Activated T-helper 1 cell treated with anti-CD3 and anti-CD28 coated beads, Interleukin-2, amount 50 U/mL, for 16 hours (primary cell): ENCODE measurements at places on chromosomes 5 and 9.

- no peak for DNase-seq
These were observed 15.0 kb upstream of the DAB2IP start for GRCh38 chr9:121636341-121636865.

DNA sequence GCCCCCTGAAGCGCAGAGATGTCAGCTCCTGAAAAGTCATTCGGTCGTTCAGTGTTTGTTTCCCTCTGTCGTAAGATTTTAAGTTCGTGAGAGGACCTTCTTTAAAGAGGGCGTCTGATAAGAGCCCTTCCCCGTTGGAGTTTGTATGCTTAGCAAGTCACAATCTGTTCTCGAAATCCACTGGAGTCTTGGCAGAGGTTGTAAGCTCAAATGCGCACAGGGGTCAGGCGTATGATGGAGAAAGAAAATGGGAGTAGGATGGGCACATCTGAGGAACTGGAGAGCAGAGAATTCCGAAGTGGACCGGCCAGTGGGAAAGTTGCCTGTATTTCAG lies 710 bp downstream of the HSD17B4 start:
- DNase-seq = no peak

- DNase-seq = no peak
These were observed 30.7 kb upstream of the GPR21 start for GRCh38 chr9:123002754-123003153.

GRCh38 chr5:1652873-1653697 lies 129.3 kb upstream of the LPCAT1 start:
- peak; percentile 3 for DNase-seq

- DNase-seq = peak; percentile 3
These were observed 103.4 kb downstream of the PHF2 start for GRCh38 chr9:93679536-93680442.

DNA sequence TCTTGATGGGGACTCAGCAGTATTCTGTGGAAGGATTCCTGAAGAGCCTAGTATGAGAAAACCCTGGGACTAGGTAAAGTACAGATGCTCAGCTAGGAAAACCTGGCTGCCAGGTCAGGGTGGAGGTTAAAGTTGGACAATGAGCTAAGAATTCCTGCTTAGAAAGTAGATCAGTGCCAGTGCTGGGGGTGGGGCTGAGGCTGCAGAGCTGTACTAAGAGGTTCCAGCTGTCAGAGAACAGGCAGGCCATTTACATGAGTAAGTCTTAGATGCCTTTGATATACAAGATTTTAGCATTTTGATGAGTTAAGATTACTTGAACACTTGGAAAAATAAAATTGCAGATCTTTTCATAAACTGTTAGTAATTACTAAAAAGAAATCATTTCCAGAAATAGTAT lies 332.3 kb upstream of the NUDT12 start:
- DNase-seq = no peak

DNA sequence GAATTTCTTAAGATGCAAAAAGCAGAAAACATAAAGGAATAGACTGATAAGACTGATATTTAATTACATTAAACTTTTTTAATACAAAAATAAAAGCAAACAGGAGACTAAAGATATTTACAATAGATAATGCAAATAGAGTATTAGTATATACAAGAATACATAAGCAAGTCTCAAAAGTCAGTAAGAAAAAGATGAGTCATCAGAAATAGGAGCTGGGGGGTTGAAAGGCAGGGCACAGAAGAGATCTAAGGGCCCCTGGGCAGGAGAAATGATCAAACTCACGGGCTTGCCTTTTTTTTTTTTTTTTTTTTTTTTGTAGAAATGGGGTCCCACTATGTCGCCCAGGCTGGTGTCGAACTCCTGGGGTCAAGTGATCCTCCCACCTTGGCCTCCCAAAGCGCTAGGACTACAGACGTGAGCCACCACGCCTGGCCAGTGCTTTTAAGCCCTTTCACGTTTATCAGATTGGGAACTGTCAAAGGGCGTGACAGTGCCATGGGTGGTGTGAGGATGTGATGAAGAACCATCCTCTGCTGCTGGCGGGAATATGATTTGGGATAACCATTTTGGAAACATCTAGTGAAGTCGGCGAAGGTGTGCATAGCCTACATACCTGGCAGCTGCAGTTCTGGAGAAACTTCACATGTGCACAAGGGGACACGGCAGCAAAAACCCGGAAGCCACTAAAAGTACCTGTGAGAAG lies 126.1 kb downstream of the CACNA1B start:
- DNase-seq = no peak

GRCh38 chr5:64595031-64595855 lies 89.4 kb downstream of the RGS7BP start:
- no peak for DNase-seq

DNA sequence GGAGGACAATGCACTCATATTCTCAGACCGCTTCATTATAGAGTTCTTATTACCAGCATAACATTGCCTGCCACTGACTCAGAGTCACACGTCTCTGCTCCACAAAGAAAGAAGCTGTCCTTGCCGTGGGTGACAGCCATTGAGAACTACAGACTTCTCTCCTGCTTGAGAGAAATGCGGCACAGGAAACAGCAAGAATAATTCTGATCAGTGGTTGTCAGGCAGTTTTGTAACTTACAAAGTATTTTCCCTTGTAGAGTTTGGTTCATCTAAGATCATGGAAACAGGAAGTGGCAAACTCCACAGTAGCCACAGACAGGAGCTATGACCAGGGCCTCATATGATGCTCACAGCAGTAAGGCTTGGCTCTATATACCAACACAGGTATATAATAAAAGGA lies 47.0 kb downstream of the KCNV2 start:
- no peak for DNase-seq

- DNase-seq = no peak
These were observed 8.1 kb downstream of the CCDC180 start for GRCh38 chr9:97315550-97315949.

DNA sequence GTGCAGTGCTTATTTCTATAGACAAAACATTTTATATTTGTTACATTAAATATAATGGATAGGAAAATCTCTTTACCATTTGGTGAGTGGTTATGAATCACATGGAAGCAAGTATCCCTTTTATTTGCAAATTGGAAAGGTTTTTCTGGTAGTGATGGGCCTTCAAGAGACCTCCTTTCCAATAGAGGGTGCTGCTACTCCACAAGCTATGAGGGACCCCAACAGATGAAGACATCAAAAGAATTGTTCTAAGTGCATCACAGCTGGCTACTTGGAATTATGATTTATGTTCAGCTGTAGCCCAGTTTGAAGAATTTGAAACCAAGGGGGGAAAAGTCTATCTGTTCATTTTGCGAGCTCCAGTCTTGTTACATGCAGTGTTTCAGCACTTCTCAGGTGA lies 493.7 kb upstream of the SGCD start:
- no peak for DNase-seq

- no peak for DNase-seq
These were observed 80.3 kb downstream of the ANKRD33B start for GRCh38 chr5:10644192-10644591.

DNA sequence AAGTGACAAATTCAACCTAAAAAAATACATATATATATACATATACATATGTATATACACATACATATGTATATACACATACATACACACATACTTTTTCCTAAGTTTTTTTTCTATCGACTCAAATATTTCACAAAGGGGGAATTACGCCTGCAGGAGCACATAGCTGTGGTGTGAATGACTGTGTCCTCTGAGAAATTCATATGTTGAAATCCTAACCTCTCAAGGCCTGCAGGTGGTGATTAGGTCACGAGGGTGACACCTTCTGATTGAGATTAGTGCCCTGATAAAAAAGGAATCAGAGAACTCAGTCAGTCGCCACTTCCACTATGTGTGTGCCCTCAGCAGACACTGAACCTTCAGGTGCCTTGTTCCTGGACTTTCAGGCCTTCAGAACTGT lies 248.7 kb downstream of the SEMA5A start:
- DNase-seq = no peak

- no peak for DNase-seq
These were observed 39.0 kb downstream of the ERGIC1 start for GRCh38 chr5:172872997-172873491.

- no peak for DNase-seq
These were observed 96.7 kb downstream of the UGCG start for GRCh38 chr9:111993319-111993718.

- no peak for DNase-seq
These were observed 32.1 kb upstream of the ZNF354B start for GRCh38 chr5:178827636-178828035.

GRCh38 chr9:3528451-3528850 lies 2.6 kb upstream of the RFX3 start:
- no peak for DNase-seq

DNA sequence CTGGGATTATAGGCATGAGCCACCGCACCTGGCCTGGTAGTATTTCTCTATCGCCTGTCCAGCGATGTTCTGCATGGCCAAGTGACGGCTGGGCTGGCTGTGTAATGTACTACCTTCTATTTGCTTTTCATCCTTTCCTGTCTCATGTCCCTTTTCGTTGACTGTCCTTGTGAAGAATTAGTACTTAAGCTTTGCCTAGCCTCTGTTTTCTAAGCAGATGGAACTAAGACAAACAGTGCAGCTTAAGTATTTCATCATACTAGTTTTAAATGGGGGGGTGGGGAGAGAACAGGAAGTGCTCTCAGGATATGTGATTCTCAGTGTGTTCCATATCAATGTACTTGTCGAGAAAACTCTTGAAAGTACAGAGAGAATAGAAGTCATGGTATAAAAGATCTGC lies 31.7 kb upstream of the CCL21 start:
- no peak for DNase-seq

DNA sequence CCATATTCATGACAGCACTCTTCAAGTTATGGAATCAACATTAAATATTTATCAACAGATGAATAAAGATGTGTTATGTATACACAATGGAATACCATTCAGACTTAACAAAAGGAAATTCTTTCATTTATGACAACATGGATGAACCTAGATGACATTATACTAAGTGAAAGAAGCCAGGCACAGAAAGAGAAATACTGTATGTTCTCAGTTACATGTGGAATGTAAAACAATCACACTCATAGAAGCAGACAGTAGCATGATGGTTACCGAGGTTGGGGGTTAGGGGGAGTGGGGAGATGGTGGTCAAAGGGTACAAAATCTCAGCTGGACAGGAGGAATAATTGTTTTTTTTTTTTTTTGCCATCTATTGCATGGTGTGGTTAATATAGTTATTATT lies 431.9 kb downstream of the DMAC1 start:
- DNase-seq = no peak

- no peak for DNase-seq
These were observed 136.4 kb downstream of the KDM4C start for GRCh38 chr9:6894135-6894534.

GRCh38 chr5:86970361-86970760 lies 297.3 kb upstream of the RASA1 start:
- no peak for DNase-seq

GRCh38 chr5:140356853-140357725 lies 2.9 kb upstream of the SLC4A9 start:
- no peak for DNase-seq

- no peak for DNase-seq
These were observed 53.7 kb downstream of the IPO11 start for GRCh38 chr5:62465985-62466925.

DNA sequence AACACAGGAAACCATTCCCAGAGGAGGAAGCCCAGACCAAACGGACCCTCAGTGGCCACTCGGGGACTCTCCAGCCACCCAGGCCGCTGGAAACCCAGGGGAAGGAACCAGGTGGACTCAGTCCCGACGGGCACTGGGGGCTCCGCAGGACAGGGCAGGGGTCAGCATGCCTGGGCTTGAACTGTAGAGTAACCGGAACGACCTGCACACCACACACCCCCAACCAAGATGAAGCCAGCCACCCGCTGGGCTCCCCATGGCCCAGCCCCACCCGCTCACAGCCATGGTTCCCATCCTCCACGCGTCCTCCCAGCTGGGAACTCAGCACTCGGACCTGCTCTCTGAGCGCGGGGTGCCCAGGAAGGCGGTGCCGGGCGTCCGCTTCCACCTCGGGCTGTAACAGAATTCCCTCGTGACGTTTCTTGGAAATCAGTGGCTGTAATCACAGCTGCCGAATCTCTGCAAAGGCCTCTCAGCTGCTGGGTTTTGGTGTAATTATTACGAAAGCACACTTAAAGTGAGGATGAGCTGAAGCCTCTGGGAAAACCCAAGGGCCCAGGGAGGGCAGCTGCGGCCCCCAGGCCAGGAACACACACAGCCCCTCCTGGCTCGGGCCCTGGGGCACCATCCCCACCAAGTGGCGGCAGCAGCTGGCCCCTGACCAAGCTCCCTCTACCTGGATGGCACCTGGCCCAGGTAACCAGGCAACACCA lies 13.8 kb downstream of the NACC2 start:
- no peak for DNase-seq

DNA sequence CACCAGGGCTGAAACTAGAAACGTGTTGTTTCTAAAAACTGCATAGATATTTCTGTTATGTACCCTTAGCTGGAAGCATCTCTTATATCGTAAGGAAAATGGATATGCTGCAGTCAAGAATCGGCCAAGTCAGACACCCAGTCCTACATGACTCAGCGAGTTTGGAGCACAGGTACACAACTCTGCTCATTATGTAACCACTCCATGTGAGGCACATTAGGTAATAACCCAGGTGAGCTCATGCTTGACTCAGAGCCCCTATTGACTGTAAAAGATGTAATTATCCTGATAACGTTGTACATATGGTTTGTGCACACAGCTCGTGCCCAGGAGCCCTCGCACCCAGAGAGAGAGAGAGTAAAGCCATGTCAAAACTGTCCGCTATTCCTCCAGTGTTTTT lies 593.7 kb upstream of the ACO1 start:
- no peak for DNase-seq

DNA sequence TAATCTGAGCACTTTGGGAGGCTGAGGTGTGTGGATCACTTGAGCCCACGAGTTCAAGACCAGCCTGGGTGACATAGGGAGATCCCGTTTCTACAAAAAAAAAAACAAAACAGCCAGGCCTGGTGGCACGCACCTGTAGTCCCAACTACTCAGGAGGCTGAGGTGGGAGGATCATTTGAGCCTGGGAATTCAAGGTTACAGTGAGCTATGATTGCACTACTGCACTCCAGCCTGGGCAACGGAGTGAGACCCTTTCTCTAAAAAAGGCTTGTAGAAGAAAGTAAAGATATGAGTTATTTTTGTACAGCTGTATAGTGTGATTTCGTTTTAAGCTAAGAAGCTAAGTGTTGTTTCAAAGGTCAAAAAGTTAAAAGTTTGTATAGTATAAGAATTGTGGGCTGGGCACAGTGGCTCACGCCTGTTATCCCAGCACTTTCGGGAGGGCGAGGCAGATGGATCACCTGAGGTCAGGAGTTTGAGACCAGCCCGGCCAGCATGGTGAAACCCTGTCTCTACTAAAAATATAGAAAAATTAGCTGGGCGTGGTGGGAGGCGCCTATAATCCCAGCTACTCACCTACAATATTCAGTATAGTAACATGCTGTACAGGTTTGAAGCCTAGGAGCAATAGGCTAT lies 18.8 kb downstream of the UBE2R2 start:
- DNase-seq = no peak

GRCh38 chr5:179791881-179792611 lies 1.7 kb upstream of the LTC4S start:
- DNase-seq = no peak

DNA sequence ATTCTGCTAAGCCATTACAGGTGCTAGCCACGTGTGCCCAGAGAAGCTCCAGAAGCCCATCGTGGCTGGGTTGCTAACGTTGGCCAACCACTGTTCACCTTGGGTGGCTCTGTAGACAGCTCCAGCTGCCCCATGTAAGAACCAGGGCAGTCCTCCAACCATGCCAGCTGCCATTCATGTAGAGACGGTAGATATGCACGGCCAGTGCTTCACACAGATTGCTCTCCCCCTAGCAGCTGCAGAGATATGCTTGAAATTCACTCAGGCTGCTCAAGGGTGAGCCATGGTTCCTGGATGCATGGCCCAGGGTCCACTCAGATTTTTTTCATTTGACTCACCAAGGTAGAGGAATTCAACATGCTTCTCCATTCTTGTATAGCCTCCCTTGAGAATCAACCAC lies 31.0 kb downstream of the GADD45G start:
- DNase-seq = no peak
